ENCODE measurements at places on chromosomes 11 and 22. TPM values are rescaled to one million over a fixed set of nuclear protein-coding genes. Genes with fewer than 3 reads are reported as not detected.

Gene LYVE1
- total RNA-seq = not detected

Gene SYT13
- total RNA-seq = not detected

Gene DAGLA
- 2.6 TPM for total RNA-seq

Gene TUBA8
- 0.91 TPM for total RNA-seq

Gene CYTH4
- total RNA-seq = not detected

Gene P2RY2
- total RNA-seq = not detected

Gene CTTN
- total RNA-seq = 1,035 TPM

Gene DEFB131B
- not detected for total RNA-seq

Gene FOLR2
- total RNA-seq = not detected

Gene UCP2
- 1.0 TPM for total RNA-seq

Gene FJX1
- 31.7 TPM for total RNA-seq

Gene ANGPTL5
- total RNA-seq = not detected

Gene FREY1
- 0.21 TPM for total RNA-seq

Gene PKDREJ
- not detected for total RNA-seq

Gene OR51E1
- total RNA-seq = 0.13 TPM

Gene SPTBN2
- total RNA-seq = under 0.01 TPM

Gene THY1
- total RNA-seq = 7.4 TPM

Gene CAVIN3
- total RNA-seq = 307 TPM

Gene SMTNL1
- total RNA-seq = not detected

Gene MS4A6A
- not detected for total RNA-seq

Gene BARX2
- not detected for total RNA-seq
